Endothelial cell of umbilical vein (primary cell): ENCODE measurements at places on chromosomes 5 and 9. TPM values are rescaled to one million over a fixed set of nuclear protein-coding genes. Genes with fewer than 3 reads are reported as not detected.

TEX48 gene
- total RNA-seq, result not detected in 2 replicates

DNA sequence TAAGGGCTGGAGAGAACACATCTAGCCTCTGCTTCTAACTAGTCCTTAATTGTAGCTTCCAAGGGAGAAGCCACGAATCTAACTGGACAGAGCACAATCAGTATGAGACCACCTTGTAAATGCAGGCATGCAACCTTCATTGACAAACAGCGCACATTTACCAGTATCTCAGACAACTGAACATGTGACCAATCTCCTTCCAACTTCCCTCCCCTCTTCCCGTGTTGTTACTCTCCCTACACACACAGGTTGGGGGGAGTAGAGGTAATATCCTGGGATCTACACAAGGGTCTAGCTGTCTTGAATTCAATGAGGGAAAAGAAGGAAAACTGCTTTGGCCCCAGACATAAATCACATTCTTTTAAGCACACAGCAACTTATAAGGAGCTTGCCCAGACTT is 77.6 kb downstream of the LIFR start:
- no peak for DNase-seq

- no peak for DNase-seq
Measured at GRCh38 chr5:157650991-157651611, 1.1 kb downstream of the SOX30 start.

DNA sequence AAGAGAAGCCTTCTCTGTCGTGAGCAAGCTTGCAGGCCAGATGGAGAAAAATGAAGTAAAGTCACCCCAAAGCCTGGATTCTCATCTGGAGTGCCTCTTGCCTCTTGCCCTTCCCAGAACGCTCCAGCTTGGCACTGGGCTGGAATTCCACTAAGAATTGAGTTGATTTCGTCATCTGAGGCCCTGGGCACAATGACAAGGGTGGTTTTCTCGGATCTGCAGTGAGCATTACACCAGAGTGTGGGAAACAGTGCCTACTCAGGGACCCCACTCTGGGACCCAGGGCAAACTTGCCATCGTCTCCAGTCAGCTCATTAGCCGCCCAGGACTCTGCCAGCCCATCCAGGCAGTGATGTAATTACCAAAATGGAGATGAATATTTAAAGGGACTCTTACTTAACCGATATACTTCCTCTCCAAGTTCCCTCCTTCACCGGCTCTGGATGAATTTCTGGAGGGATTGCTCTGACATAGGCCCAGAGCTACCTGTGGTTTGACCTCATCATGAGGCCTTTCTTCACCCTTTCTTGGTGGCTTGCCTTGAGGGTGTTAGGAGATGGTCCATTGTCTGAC is 44.7 kb upstream of the LCP2 start:
- DNase-seq, result no peak

GRCh38 chr9:13648676-13649075 is 369.2 kb upstream of the MPDZ start:
- peak; percentile 6 for DNase-seq
